ENCODE measurements at places on chromosomes 16 and 17. TPM values are rescaled to one million over a fixed set of nuclear protein-coding genes. Genes with fewer than 3 reads are reported as not detected.

- peak; percentile 64 for DNase-seq
These were observed 6.3 kb upstream of the XAF1 start for GRCh38 chr17:6749519-6749918.

DNA sequence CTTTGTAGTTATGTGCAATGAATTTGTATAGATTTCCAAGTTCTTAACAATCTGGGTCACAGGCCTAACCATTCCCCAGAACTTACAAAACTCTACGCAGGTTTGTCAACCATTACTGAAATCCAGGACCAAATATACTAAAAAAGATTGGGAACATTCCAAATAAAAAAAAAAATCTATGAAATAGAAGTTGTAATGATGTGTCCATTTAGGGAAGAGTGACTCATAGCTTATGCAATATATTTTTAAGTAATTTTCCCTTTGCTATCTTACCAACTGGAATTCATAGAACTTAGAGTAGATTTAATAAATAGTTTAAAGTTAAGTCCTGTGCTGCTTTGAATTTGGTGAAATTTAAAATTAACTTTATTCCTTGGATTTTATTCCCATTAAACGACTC lies 393.2 kb downstream of the PMP22 start:
- DNase-seq: no peak

GRCh38 chr16:81517629-81518438 lies 73.2 kb downstream of the CMIP start:
- DNase-seq: no peak

- no peak for DNase-seq
These were observed 19.1 kb upstream of the GSG1L start for GRCh38 chr16:28082624-28083023.

- DNase-seq: no peak
These were observed 30.6 kb upstream of the KRT17 start for GRCh38 chr17:41654678-41655607.

DNA sequence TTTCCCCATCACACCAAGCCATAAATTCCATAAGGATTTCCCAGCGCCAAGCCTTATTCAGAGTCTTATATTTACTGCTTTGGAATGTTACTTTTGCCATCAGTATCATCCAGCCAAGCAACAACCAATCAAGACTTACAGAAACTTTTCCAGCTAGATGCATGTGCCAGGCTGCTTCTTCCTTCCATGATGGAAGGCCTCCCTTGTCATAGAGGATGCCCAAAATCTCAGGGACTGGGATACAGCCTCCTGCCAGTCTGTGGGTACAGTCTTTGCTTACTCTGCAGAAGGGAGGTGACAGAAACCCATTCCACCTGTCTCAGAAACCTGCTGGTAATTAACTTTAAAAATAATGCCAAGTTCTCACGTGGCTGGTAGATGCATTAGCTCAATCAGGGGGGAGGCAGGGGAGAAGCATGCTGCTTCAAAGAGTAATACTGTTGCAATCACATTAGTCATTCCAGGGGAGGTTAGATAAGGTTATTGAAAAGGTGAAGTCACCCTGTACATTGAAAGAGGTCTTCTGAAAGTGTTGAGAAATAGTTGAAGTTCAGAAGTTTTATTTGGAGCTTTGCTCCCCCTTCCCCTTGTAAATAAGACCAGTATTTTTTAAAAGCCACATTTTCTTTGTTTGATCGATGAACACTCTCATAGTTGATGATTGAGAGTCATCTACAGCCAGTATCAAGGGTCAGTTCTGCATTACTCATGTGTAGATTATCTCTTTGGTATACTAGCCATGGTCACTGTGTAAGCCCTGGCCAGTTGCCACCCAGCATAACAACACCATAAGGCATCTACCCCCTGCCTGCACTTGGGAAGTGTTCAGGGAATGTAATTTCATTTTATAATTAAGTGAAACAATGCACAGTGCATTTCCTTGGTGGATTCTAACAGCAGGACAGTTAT lies 22.2 kb downstream of the HLF start:
- no peak for DNase-seq

Gene KRT39
- total RNA-seq: not detected

Gene CPHXL2
- not detected for total RNA-seq

All from activated CD4-positive, alpha-beta T cell treated with anti-CD3 and anti-CD28 coated beads, Interleukin-2, amount 10 ng/mL, durations not matched to agents 24 days and 14 days (primary cell).